ENCODE measurements at places on chromosomes 5 and 9.

GRCh38 chr5:821504-821903 lies 29.3 kb downstream of the ZDHHC11 start:
- no peak for DNase-seq

DNA sequence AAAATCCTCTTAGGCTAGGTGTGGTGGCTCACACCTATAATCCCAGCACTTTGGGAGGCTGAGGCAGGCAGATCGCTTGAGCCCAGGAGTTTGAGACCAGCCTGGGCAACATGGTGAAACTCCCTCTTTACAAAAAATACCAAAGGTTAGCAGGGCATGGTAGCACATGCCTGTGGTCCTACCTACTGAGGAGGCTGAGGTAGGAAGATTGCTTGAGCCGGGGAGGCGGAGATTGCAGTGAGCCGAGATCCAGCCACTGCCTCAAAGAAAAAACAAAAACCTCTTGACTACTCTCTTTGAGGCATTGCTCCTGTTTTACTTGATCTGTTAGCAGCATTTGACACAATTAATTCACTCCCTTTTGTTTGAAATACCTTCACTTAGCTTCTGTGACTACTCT lies 20.7 kb downstream of the KIF2A start:
- no peak for DNase-seq

DNA sequence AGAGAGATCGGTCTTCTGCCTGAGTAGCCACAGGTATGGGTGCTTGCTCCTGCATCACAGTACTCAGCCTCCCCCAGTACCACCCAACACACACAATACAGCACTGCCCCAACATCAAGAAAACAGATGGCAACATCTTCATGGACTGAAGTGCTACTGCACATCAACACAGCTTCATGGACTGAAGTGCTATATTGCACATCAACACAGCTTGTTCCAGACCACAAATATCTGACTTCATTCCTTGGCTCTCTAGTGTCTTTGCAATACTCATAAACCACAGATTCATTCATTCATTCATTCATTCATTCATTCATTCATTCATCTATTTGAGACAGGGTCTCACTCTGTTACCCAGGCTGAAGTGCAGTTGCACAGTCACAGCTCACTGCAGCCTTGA lies 31.1 kb upstream of the PCA3 start:
- DNase-seq: no peak

- DNase-seq: no peak
Measured at GRCh38 chr9:122216798-122217418, 11.8 kb downstream of the LHX6 start.

- no peak for DNase-seq
Measured at GRCh38 chr9:37179576-37179975, 59.2 kb downstream of the ZCCHC7 start.

GRCh38 chr5:4204276-4205141 lies 608.9 kb downstream of the IRX1 start:
- DNase-seq: no peak

DNA sequence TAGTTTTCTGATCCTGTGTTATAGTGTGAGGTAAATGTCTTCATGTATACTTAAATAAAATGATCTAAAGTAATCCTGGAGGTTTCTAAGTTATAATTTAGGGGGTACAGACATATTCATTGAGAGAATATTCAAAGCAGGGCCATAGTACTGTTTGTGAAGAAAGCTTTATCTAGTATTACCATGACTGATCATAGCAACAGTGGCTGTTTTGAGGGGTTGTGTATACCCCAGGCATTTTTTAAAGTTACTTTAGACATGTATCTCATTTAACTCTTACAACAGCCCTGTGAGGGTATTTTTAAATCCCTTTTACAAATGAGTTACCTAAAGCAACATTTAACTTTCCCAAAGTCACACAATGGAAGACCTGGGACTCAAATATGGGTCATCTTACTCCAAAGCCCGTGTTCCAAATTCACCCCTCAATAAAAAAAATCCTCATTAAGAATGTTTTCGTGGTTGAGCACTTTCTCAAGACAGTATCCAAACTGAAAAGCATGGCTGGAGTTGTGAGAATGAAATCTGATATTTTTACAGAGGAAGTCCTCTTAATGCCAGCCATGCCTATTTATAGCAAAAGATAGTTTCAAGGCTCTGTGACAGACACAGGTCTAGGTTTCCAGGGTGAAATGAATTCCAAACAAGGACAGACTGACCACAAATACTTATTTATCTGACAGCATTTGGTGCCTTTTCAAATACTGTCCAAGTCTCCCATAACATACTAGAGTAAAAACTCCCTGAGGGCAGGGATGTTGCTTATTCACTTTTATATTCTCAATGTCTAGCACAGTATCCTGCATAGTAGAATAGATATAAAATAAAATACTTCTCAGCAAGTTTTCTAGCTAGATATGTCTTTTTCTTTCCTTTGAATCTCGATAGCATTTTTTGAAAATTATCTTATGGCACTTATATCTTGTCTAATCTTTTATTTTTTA lies 10.4 kb downstream of the STOM start:
- DNase-seq: no peak

- no peak for DNase-seq
Measured at GRCh38 chr9:96491079-96491879, 41.3 kb downstream of the HABP4 start.

GRCh38 chr9:123990427-123990826 lies 21.1 kb upstream of the LHX2 start:
- DNase-seq: no peak

GRCh38 chr5:78109891-78110324 lies 184.6 kb downstream of the AP3B1 start:
- no peak for DNase-seq

DNA sequence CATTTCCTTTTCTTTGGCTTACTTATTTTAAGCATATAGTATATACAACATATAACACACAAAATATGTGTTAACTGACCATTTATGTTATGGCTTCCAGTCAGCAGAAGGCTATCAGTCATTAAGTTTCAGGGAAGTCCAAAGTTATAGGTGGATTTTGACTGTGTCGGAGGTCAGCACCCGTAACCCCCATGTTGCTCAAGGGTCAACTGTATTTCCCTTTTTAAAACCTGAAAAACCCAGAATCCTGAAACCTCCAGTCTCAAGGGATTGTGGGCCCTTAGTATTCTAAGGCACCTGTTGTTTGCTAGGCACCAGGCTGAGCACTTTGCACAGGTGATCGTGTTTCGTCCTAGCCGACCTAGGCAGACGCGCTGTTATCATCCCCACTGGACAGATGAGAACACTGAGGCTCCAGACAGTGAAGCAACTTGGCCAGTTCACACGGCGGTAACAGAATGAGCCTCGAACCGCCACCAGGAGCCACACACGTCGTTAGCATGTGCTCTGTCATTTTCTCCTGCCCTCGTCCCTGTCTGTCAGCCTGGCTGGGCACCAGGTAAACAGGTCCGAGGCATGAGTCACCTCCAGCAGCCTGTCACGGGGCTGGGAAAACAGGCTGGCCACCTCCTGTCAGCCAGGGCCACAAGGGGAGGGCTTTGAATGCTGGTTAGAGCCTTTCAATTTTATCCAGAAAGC lies 39.9 kb downstream of the DUSP1 start:
- DNase-seq: no peak

- no peak for DNase-seq
Measured at GRCh38 chr5:151947931-151948608, 23.4 kb upstream of the GLRA1 start.

GRCh38 chr5:96627792-96628398 lies 34.3 kb upstream of the CAST start:
- no peak for DNase-seq

- no peak for DNase-seq
Measured at GRCh38 chr9:128917151-128917849, 3.5 kb upstream of the PHYHD1 start.

DNA sequence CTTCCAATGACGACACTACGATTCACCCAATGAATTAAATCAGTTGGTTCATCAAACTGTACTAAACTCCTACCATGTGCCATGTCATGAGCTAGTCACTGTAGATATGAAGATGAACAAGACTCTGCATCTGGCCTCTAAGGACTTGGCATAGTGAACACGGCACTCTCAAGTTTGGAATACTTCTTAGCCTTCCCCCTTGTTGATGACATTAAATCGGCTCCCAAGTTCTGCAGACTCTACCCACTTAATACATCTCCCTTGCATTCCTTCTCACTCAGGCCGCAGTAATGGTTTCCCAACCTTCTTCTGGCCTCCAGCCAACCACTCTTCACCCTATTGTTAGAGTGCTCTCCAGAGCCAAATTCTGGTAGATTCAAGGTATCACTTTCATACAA lies 184.7 kb downstream of the MAPKAP1 start:
- no peak for DNase-seq

DNA sequence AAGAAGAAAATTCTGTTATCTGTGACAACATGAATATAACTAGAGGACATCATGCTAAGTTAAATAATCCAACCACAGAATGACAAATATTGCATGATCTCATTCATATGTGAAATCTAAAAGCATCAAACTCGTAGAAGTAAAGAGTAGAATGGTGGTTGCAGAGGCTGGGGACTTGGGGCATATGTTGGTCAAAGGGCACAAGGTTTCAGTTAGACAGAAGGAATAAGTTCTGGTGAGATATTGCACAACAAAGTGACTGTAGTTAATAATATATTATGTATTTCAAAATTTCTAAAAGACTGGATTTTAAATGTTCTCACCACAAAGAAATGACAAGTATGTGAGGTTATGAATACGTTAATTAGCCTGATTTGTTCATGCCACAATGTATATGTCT lies 24.8 kb downstream of the GRIA1 start:
- DNase-seq: no peak
